ENCODE measurements at places on chromosomes 7 and 10.

- peak; percentile 19 for DNase-seq
These were observed 92.0 kb downstream of the GPR85 start for GRCh38 chr7:112994656-112995055.

- peak; percentile 6 for DNase-seq
These were observed at the start of gene SH3PXD2A for GRCh38 chr10:103855424-103855823. Gene SH3PXD2A (minus strand): TSS chr10:103855576. CDS start chr10:103855266, 310 bp downstream.

DNA sequence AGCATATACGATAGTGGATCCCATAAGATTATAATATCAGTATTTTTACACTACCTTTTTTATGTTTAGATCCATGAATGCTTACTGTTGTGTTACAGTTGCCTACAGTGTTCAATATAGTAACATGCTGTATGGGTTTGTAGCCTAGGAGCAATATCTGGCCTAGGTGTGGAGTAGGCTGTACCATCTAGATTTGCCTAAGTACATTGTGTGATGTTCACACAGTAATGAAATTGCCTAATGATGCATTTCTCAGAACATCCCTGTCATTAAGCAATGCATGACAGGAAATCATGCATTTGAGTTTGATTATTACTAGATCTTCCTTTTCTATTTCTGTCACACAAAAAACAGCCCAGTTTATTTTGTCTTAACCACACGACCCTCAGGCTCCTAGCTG, 14.5 kb downstream of the CBX3 start:
- no peak for DNase-seq

DNA sequence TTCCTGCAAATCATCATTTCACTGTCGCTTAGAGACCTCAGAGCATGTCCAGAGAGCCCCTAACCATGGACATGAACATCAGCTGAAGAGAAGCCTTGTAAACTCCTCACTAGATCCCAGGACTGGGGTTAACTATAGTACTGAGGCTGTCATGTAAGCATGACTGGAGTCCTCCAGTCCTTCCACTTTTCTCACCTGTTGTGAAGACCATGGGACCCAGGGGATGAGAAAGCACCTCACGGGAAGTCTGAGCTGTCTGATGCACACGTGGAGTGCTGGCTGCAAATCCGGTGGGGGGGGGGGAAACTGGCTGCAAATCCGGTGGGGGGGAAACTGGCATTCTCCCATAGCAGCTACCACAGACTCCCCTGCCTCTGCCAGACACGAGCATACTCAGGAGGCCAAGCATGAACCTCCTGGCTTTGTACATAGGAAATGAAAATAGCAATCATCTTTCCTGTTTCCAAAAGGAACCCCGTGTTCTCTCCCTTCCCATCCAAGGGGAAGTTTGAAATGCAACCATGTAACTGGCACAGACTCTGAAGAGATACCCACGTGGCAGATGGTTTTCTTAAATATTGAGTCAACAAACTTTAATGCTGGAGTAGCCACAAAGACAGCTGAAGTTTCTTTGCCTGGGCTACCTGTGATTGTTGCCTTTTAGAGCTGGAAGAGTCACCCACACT, 261.4 kb downstream of the ZMYND11 start:
- DNase-seq: no peak

GRCh38 chr7:150415161-150416153, 35.0 kb upstream of the GIMAP8 start:
- DNase-seq: no peak

DNA sequence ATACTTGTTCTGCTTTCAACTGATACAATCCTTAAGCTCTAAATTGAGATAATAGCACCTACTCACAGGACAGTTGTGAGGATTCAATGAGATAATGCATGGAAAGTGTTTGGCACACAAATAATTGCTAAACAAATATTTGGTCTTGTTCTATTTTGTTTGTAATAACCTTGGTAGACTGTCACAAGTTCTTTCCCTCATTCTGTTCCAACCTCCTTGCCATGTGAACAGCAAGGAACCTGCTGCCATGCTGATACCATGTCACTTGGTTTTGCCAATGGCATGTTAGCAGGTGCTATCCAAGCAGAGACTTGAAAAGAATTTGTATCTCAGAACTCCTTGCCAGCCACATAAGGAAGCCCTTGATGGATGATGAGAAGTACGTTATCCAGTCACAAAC, 24.8 kb upstream of the TECTB start:
- no peak for DNase-seq
